ENCODE measurements at places on chromosomes 12 and 14. TPM values are rescaled to one million over a fixed set of nuclear protein-coding genes. Genes with fewer than 3 reads are reported as not detected.
A peak's percentile ranks its signal among the peaks of the same experiment; 100 is the strongest.

GRCh38 chr14:93033983-93034670, 81.6 kb downstream of the ITPK1 start:
- peak; percentile 30 for DNase-seq

DNA sequence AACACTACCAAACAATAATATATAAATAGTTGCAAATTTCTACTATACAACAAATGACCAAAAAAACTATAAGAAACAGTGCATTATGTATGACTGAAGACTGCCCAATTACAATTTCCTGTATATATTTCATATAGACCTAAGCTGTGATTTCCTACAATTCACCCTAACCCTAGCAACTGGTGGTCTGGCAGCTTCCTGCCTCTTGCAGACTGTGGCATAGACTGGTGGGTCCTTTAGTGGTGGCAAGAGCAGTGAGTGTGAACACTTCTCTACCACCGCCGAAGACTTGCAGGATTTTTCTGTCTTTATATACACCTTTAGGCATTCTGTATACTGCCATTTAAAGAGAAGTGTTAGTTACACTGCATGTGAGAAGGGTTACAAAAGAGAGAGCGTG, 43.6 kb upstream of the CMAS start:
- no peak for DNase-seq

The SART3 gene
- total RNA-seq = 95.1 TPM

DNA sequence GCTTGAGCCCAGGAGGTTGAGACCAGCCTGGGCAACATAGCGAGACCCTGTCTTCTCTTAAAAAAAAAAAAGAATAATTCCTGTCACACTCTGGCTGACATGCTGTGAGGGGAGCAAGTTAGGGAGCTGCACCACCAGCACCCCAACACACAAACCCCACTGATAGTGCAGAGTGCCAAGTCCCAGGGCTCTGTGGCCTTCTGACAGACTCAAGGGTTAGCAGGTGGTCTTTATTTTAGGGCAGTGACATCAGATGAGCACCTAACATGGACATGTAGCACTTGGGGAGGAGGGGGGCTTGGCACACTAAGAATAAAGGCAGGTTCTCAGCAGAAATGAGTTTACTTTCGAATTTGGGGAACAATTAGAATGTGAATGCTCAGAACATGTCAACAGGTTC, 6.8 kb downstream of the USP5 start:
- DNase-seq = no peak

DNA sequence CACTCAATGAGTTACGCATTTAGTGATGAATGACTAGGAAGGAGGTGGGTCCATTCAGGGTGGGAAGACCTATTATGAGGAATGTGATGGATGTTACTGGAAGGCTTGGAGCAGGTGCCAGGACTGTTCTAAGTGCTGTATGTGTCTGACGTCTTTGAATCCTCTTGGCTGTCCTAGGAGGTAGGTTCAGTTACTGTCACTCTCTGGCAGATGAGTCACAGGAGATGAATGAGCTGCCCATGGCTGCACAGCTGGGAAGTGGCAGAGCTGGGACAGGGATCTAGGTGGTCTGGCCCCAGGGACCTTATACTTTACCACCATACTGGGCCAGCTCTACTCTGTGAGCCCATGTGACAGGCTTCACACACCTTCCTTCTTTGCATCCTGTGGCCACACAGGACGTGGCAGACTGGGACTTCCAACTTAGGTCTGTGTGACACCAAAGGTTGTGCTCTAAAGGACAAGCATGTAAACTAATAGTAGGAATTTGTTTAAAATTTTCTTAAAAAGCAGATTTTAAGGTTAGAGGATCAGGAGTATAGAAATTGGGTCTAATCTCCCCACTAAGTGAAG, 24.0 kb downstream of the TCTN1 start:
- no peak for DNase-seq

The PRR4 gene
- total RNA-seq = not detected

The AQP6 gene
- total RNA-seq = not detected
